ENCODE measurements at places on chromosomes 5 and 9.

DNA sequence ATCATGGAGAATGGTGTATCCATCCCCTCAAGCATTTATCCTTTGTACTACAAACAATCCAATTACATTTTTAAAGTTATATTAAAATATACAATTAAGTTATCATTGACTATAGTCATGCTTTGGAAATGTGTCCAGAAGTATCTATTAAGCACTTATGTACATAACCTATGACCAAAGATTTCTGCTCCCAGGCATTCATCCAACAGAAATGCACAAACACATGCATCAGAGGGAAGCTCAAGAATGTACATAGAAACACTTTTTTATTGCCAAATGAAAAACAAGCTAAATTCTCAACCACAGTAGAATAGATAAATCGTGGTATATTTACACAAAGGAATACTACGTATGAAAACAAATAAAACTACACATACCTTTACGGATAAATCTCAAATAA is 700.5 kb upstream of the ZNF608 start:
- DNase-seq, result no peak

GRCh38 chr9:30605936-30606335 is 1778.5 kb upstream of the ACO1 start:
- no peak for DNase-seq

DNA sequence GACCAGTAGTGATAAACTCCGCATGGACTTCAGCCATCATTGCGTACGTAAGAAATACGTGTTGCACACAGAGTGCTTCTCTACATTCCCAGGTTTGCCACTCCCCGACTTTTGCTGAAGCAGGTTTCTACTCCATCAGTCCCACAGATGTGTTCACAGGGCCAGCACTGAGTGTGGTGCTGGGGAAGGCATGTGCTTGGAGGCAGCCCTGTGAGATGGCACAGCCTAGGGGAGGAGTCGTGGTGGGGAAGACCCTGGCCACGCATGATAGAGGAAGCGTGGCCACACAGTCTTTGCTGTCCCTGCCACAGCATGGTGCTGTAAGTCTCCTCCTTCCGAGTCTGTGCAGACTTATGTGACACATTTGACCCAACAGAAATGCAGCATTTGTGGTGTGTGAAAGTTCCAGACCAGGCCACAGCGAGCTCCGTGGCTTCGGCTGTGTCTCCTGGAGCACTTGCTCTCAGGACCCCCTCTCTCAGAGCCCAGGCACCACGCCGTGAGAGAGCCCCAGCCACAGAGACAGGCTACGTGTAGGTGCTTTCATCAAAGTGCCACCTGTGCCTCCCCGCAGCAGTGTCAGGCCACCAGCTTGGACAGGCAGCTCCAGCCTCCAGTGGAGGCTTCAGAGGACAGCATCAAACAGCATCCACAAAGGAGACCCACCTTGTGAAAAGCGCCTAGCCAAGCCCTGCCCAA is 197.8 kb downstream of the AUH start:
- no peak for DNase-seq

- DNase-seq, result no peak
Observed at GRCh38 chr9:97905228-97905627, 17.1 kb downstream of the TRMO start.

GRCh38 chr9:116165912-116166311 is 12.3 kb downstream of the PAPPA start:
- DNase-seq, result no peak

DNA sequence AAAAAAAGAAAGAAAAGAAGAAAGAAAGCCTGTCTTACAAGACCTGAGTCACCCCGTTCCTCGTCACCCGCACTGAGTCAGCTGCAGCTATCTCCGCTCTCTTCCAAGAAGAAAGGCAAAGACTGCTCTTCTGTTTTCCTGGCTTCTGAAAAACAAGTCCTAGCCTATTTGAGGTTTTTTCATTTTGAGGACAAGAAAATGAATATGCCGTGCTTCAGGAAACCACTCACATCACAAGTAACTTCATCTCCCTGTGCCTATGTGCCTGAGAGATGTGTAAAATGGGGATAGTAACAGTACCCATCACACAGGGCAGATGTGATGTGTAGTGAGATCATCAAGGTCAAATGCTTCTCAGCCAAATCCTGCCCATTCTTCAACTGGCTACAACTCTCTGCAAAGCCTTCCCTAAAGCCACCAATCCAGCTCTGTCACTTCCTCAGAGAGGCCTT is 78.4 kb downstream of the GLDC start:
- no peak for DNase-seq

DNA sequence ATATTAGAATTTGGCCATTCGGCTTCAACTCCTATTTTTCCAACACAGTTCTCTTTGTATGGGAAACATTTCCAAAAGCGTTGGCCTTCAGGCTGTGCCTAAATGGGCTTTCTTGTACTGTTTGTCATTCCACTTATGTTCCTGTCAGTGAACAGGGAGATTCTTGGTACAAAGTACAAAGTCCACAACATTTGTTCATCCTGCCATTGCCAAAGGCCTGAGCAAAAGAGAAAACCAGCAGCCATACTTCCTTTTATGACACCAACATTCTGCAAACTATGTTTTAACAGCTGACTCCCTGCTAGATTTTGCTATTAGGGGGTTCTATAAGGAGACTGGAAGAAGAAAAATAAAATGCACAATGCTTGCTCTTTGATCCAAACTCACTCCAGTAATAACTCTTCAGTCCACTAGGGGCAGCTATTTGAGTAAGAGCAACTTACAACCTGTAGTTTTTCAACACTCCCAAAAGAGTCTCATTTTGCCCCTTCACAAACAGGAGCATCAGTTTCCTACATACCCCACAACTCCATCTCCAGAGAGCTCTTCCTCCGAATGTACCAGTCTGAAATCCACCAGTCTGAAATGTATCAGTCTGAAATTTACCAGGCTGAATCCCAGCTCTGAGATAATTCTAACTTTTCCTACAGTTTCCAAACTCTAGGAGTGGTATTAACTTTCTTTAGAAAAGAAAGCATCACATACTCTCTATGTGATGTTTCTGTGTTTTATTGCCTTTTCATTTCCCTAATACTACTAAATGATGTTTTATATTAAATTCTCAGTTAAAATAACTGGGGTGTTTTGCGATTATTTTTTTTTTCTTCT is 693.8 kb downstream of the DNAH5 start:
- DNase-seq, result no peak

GRCh38 chr5:8912106-8912505 is 633.8 kb downstream of the SEMA5A start:
- no peak for DNase-seq

DNA sequence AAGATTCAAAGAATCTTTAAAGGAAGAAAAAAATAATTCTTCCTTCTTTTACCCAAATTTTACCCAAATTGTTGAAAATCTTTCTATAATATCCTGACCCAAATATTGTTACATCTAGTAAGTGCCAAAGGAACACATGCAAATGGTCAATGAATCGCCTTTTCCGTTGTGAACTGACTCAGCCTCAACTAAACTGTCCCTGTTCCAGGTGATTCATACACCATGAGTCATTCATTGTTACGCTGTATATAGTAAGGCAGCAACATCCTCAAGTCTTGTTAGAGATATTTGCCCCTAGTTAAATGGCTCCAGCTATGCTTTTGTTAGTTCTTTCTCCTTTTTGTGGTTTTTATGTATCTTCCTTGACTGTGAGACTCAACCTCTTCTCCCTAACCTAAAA is 9.7 kb downstream of the PTGER4 start:
- peak; percentile 84 for DNase-seq

- no peak for DNase-seq
Observed at GRCh38 chr5:38612851-38613250, 56.4 kb upstream of the LIFR start.

GRCh38 chr5:164296603-164297080 is 791.2 kb downstream of the MAT2B start:
- no peak for DNase-seq

DNA sequence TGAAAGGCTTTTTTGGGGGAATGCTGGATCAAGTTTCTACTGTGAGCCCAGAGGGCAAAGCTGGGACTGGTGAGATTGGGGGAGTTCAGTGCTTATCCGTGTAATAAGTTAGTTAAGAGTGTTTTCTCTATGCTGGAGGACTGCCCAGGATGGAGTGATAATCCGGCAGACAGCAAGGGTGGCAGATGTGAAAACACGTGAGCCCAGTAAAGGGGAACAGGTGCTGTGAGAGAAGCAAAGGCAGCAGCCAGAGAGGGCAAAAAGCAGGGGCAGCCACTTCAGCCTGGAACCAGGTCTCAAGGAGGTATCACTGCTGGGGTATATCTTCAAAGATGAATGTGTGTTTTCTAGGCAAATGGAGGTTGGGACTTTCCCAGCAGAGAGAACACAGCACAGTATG is 53.9 kb downstream of the GALNT10 start:
- DNase-seq, result no peak

DNA sequence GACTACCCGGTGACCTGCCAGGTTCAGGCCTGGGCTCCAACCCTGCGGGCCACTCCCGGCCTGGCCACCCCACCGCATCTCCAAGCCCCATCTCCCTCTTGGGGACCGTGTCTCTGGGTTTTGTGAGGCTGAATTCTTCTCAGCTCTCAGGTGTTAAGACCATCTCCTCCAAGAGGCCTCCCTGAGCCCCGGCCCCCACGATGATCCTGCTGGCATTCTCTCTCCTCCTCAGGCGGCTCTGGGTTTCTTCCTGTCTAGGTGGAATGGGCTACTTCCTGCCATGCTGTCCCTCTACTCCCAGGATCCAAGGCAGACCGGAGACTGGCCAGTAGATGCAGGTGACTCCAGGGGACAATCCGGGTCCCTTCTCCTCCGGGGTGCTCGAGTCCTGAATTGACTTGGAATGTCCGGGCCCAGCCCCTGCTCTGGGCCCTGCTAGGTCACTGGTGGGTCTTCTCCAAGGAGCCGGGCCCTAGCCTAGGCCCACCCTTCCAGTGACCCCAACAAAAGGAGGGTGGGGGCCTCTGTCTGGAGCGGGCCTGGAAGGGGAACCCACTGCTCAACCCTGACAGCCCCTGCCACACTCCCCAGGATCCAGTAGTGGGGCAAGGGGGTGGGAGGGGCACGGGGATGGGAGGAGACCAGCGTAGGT is 219.8 kb downstream of the C9orf50 start:
- DNase-seq, result no peak

DNA sequence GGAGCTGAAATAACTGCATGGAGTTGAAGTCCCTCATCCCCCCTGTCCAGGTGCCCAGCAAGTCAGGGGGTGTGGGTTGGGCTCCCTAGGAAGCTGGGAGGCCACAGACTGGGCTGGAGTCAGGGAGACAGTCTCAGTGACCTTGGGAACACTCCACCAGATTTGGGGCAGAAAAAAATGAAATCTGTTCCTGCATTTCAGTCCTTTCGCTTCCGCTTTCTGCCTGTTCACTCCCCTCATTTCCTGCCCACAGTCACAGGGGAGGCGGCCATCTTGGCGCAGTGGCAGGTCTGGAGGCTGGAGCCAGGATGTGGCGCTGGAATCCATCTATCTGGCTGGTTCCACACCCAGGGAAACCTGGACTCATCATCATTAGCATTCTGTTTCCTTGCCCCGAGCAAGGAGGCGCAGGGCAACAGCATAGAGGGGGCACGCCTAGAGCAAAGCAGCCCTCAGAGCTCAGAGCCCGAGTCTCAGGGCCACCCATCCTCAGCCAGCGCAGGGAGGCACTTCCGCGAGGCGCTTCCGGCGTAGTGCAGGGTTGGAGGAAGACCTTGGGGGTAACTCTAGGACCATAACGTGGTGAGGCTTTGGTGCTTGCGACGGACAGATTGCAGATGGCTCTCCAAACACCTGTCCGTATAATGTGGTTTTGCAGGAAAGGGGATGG is 86.2 kb upstream of the HSPA9 start:
- DNase-seq, result no peak

- no peak for DNase-seq
Observed at GRCh38 chr5:124697933-124698591, 48.4 kb downstream of the ZNF608 start.

GRCh38 chr5:172897481-172898217 is 61.6 kb upstream of the RPL26L1 start:
- no peak for DNase-seq

DNA sequence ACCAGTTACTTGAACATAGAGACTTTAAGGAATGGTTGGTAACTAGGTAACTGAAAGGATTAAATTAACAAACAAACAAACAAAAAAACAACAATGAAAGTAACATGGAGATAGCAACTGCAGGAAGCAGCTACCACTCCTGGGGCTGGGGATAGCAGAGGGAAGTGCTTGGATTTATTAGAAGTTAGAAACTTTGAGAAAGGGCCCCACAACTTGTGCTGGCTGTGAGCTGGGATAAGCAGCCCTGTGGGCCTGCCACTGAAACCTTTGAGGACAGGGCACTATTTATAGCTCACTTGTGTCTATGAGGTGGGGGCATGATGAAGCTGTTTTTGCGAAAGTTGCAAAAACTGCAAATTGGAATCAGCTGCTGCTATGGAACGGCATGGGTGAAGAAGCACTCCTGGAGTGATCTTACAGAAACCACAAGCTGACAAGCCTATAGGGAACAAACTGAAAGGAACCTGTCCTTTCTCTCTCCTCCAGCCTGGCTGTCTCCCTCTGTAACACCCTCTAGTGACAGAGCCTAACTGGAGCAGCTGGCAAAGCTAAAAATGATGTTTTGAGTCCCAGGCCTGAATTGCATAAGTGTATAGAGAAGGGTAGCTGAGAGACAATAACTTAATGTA is 91.4 kb upstream of the RANBP6 start:
- no peak for DNase-seq

DNA sequence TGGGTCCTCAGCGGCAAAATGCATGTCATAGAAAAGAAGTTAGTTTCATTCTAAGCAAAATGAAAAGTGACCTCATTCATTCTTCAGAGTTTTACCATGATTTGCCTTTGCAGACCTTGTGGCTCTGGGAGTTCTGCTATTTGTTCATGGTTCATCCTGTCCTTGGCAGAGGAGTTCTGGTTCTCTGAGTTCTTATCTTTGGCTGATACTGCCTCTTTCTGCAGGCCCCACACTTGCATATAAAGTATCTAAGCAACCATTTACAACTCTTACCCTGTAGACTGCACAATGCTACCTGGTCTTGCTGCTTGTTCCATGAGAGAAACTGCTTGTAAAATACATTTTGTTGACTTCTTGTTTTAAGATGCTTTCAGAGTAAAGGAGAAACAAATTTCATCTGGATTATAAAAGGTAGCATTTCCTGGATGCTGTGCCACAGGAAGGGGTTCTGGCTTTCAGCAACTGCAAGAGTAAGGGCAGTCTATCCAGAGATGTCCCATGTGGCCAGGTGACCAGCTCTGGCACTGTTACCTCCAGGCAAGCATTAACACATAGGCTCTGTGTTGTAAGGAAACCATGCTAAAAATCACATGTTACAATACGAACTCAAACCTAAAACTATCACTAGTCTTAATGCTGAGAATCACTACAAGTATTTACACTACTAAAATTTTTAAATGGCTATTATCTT is 513.2 kb downstream of the SPOCK1 start:
- no peak for DNase-seq

GRCh38 chr9:3012842-3013241 is 168.9 kb upstream of the PUM3 start:
- DNase-seq, result no peak

GRCh38 chr9:88942411-88942810 is 48.9 kb upstream of the S1PR3 start:
- DNase-seq, result no peak

All from forelimb muscle (tissue), 1 donor.